Stimulated activated CD8-positive, alpha-beta memory T cell treated with anti-CD3 and anti-CD28 coated beads, Interleukin-7, amount 100 ng/mL, for 24 hours (primary cell): ENCODE measurements at places on chromosomes 3 and 15.

- no peak for DNase-seq
Observed at GRCh38 chr3:152177757-152178156, 91.0 kb upstream of the MBNL1 start.

DNA sequence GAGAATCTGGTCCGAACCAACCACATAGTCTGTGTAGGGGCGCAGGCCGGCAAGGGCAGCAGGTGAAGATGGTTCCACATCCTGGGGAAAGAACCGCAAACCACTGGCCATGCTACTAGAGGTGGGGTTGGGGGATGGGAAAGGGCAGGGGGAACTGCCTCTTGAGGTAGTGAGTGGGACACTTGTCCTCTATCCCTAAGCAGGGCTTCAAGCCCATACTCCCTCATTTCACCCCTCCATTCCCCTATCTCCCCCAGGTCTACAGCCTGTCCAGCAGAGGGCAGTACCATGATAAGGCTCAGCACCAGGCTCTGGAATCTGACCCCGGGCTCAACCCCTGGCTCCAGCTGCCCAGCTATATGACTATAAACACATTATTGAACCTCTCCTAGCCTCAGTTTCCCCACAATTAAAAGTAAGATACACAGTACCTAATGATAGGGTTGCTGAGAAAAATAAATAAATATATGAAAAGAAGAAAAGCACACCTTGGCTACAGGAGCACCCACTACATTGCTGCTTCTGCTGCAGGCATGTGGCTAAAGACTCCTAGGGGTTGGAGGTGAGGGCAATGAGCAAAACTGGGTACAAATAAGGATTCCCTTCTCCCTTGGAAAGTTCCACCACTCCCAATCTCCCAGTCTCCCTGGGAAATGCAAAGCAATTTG is 6.3 kb downstream of the GORASP1 start:
- DNase-seq, result no peak

DNA sequence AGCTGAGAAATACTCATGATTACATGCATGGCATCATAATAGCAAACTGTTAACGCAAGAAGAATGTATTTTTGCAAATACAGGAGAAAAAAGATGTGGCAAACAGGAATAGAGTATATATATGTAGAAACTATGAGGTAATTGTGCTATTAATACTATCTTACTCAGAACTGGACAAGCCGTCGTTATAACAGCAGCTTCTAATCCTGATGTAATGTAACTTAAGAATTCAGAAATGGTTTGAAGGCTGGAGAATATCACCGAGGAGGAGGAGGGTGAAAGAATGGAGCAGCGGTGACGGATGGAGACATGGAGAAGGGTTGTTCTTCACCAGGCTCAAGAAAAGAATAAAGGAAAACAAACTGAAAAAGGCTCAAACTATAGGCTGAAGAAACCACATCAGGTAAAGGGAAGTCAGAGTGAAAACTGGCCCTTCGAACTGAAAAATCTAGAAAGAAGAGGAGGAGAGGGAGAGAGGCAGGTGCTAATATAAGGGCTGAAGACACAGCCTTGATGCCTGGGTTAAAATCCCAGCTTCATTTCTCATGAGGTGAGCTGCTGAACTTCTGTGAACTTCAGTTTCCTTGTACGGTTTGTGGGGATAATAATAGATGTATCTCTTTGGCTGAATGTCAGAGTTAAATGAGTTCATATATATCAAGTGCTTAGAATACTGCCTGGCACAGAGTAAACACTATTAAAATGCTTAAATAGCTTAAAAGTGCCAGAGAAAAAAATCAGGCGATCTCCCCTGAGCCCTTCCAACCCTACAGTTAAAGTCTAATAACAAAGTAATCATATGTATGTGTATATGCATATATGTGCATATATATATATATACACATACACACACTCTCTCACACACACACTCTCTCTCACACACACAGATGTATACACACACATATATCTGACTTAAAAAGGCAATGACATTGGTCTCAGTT is 43.9 kb downstream of the GOLIM4 start:
- DNase-seq, result no peak

- DNase-seq, result no peak
Observed at GRCh38 chr3:72282918-72283317, 498.0 kb upstream of the PROK2 start.
